ENCODE measurements at places on chromosomes 1 and 21.

DNA sequence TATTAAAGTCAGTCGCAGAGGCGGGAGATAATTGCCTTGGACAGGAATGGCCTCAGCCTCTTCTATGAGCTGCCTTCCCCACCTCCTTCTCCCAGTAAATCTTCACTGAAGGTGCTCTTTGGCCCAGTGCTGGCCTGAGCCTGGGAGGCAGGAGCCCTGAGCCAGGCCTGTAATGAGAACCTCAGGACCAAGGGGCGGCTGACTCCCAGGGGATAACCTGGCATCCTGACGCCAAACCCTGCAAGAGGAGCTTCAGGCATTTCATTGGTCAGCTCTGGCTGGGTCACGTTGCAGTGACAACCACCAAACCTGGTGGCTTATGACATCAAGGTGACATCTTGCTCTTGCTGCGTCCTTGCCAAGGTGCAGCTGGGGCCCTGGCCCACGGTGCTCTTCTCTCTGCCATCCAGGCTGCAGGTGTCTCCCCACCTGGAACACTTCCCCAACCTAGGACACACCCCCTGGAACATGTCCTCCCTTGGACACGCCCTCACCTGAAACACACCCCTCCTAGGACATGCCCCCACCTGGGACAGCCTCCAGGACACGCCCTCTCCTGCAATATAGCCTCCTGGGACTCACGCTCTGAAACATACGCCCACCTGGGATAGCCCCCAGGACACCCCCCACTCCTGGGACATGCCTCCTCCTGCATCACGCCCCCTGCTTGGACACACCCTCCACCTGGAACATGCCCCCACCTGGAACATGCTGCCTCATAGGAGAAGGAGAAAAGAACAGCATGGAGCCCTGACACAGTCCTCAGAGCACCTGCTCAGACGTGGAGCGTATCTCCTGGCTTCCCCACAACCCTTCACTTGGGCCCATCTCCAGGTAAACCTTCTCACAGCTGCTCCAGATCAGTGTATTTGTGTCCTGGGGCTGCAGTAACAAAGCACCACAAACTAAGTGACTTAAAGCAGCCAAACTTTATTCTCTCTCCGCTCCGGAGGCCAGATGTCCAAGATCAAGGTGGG lies 333.6 kb downstream of the NPHP4 start:
- DNase-seq = no peak

GRCh38 chr1:230913496-230913895 lies 45.2 kb upstream of the C1orf198 start:
- no peak for DNase-seq

DNA sequence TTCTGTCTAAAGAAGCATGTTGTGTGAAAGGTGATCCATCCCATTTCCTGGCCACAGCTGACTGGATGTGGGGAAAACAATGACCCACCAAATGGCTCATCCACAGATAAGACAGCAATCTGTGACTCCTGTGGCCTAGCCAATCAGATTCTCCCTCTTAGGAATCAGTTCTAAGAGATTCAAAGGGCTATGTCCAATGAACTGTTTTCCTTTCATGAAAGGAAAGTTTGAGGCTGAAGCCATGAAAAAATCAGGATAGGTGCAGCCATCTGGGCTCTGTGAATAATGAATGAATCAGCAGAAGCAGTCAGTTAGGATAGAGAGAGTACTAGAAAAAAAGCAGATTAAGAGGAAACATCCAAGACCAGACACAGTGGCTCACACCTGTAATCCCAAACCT lies 164.7 kb downstream of the NRIP1 start:
- no peak for DNase-seq

- no peak for DNase-seq
Observed at GRCh38 chr1:245952383-245953026, 554.6 kb downstream of the SMYD3 start.

GRCh38 chr1:11061652-11062365 lies 2.0 kb upstream of the SRM start:
- no peak for DNase-seq

DNA sequence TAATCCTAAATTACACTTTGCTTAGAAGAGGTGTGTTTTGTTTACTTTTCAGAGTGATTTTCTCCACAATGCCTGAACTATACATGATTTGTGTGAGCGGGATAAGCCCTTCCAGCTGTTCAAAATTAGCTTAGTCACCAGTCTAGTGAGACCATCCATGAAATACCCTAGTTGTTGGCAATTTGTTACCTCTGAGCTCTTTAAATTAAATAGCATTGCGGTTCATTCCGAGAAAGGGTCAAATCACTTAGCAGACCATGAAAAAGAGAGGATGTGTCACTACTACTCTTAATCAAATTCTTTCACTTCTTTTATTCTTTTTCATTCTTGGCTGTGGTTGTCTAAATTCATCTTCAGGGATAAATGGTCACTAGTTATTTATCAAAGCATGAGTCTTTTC lies 11.9 kb upstream of the VAV3 start:
- DNase-seq = no peak

DNA sequence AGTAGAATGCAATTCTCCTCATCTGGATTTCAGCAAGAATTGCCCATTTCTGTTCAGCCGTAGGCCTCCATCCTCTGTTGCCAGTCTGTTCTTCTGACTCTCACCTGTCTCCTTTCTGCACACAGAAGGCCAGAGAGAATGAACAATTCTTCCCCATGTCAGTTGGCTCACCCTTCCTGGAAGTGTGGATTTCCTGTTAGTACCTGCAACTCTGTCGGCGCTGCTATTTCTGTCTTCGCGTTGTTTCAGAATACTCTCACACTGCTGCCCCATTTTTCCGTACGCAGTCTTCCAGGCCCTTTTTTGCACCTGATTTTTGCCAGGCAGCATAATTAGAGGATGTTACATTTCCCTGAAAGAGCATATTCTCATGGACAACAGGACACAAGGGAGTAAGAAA lies 200.7 kb downstream of the FGGY start:
- DNase-seq = no peak

DNA sequence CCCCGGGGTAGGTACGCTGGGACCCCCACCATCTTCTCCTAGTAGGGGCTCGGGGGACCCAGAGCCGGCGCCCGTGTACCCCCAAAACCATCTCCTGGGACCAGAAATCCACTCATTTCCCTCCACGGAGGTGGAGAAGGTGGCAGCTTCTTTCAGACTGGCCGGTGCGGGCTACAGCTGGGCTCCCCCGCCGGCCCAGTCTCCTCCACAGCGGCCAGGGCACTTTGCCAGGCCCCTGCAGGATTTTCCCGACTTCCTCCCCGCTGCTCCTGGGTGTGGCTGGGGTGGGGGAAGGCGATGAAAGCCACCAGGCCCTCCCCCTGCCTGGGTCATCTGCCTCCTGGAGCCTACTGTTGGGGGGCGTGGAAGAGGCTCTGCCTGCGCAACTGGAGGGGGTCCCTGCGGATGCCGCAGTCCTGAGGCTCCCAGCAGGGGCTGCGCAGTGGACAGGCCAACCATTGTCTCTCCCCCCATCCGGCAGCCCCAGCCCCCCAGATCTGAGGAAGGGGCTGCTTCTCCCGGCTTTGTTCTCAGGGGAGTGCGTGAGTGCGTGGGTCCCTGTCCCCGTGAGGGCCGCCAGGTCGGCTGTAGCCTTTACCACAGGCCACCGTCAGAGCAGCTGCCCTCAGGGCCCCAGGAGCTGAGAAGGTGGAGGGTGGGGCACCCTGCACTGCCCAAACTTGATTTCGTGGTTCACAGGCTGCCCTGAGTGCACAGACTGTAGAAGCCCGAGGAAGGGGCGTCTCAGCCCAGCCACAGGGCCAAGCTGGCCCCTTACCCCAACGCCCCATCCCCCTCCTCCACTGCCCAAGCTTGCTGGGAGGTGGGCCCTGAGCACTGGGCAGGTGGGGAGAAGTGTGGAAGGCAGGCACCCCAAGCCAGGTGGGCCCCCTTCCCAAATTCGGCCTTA lies 1.3 kb downstream of the AGRN start:
- peak; percentile 86 for DNase-seq

DNA sequence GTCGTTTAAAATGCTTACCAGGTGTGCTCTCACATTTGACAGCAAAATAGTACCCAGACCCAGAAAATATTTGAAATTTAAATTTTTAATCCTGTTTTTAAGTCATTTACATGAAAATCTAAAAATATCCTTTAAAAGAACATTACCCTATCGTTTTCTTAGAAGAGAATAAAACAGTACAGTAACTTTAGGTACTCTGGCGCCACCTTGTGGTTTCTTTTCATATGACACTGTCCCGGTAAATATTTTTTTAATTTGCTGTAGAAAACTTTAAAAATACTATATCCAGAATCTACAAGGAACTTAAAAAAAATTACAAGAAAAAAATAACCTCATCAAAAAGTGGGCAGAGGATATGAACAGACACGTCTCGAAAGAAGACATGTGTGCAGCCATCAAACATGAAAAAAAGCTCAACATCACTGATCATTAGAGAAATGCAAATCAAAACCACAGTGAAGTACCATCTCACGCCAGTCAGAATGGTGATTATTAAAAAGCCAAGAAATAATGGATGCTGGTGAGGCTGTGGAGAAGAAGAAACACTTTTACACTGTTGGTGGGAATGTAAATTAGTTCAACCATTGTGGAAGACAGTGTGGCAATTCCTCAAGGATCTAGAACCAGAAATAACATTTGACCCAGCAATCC lies 129.2 kb downstream of the RGS21 start:
- peak; percentile 66 for DNase-seq

GRCh38 chr1:45385302-45385701 lies 45.1 kb upstream of the MUTYH start:
- no peak for DNase-seq

DNA sequence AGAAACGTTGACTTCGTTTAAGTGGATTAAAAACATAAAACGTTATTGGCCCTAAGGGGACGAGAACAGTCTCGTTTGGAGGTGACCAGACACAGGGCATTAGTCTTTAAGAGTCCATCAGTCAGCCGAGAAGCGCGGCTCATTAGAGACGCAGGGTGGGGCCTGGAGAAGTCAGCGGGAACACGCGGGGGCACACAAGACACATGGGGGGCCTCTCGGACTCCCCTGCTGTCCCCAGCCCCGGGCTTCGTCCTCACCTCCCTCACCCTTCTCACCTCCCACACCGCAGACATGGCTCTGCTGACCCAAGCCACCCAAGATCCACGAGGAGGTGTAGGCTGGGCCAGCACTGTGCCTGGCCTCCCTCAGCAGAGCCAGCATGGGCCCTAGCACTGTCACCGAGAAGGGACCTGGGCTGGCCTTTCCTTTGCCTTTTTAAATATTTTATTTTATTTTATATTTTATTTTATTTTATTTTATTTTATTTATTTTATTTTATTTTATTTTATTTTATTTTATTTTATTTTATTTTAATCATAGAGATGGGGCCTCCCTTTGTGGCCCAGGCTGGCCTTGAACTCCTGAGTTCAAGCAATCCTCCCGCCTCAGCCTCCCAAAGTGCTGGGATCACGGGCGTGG lies 48.9 kb downstream of the MORN1 start:
- no peak for DNase-seq

DNA sequence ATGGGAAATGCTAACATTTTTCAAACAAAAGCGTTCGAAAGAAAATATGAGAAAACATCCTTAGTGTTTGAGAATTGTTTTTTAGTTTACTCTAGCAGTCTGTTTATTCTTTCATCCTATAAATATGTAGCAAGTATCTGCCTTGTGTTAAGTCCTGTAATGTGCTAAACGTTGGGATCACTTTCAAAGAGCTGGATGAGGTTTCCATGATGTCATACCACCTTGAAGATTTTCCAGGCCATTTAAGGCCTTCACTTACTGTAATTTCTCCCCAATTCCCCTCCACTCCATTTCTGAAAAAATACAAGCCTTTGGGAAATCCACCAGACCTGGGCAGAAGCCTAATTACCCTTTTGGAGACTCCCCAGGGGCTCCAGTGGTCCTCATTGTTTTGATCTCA lies 24.2 kb upstream of the CTBS start:
- DNase-seq = no peak

GRCh38 chr1:87464022-87464490 lies 135.4 kb downstream of the LMO4 start:
- DNase-seq = no peak

GRCh38 chr21:31282095-31282709 lies 61.9 kb downstream of the TIAM1 start:
- no peak for DNase-seq

DNA sequence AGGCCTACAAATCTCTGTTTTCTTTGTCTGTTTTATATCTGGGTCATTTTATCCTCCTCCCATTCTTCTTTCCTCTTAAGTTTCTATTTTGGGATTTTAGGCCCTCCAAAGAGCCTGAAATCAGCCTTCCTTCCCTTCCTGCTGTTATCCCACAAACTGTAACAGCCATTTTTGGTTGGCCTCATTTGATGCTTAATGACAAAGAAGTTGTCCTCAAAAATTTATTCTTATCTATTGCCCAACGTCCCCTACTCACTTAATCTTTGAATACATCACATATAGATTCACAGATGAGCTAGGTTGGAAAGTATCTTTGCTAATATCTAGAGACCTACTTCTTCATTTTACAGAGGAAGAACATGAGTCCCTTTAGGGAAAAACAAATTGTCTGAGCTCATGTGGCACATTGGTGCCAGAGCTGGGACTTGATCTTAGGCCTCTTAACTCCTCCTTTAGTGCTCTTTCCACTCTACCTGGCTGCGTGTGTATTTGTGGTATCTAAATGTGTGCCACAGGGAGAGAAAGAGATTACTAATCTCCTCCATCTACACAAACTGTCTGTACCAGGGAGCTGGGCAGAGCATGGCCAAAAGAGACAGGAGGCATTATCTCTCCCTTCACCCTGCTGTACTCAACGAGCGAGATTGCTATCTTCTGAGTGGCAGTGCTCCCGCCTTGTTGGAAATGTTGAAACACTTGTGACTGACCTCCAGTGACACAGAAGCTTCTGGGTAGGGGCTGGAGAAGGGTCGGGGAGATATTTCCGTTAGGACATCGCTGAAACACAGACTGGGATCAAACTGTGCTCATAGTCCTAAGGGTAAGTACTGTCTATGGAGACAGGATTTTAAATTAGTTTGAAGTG lies 30.1 kb downstream of the RHEX start:
- peak; percentile 39 for DNase-seq

GRCh38 chr1:67144696-67145095 lies 9.9 kb upstream of the C1orf141 start:
- no peak for DNase-seq

DNA sequence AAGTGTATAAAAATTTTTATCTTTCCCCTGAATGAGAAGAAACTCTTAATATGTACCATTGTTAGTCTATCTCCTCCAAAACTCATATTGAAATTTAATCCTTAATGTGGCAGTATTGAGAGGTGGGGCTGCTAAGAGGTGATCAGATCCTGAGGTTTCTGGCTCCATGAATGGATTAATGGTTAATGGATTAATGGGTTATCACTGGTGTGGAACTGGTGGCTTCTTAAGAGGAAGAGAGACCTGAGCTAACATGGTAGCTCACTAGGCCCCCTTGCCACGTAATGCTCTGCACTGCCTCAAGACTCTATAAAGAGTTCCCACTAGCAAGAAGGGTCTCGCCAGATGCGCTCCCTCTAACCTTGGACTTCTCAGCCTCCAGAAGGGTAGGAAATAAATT lies 70.6 kb upstream of the ZBTB18 start:
- DNase-seq = no peak

DNA sequence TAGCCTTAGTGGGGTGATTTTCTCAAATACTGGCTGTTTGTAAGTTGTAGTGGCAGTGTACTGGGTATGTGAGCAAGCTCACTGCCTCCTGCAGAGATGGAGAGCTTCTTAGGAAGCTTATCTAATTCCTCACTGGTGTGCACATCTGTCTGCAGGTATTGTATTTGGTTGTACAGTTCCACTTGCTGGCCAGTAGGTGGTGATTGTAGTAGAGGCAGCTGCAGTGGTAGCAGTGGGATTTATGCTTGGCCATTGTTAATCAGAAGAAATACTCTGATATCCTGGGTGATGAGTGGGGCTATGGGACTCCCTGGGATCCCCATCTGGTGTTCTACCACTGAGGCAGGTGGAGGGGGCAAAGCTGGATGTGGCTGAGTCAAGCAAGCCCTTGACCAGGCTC lies 276.1 kb upstream of the SPAG17 start:
- DNase-seq = no peak

GRCh38 chr1:113415310-113416070 lies 25.2 kb downstream of the MAGI3 start:
- no peak for DNase-seq

All from suppressor macrophage treated with lipopolysaccharide for 4 hours (primary cell).